Stimulated activated CD8-positive, alpha-beta memory T cell treated with anti-CD3 and anti-CD28 coated beads, Interleukin-12 subunit alpha, Interleukin-12 subunit beta, amount 100 ng/mL, for 1 hour (primary cell): ENCODE measurements at places on chromosomes 7 and 10.

DNA sequence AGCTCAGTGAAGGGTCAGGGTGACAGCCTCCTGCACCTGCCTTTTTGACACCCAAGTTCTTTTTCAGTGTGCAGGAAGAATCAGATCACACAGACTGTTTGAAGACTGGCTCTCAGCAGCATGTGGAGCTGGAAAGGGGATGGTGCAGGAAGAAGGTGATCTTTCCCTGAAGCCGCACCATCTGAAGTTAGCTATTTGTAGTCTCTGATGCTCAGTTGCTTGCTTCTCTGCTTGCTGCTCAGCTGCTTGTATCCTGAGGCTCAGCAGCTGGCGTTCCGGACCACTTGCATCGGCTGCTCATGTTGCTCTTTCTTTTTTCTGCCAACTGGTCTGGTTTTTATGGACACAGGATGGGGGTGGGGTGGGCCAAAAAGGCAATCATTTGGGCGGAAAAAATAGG is 15.8 kb upstream of the DNMBP start:
- no peak for DNase-seq

- no peak for DNase-seq
These were observed 770 bp downstream of the PLXNA4 start for GRCh38 chr7:132575419-132575981.

- no peak for DNase-seq
These were observed 479 bp downstream of the PNPLA8 start for GRCh38 chr7:108525327-108525984.

DNA sequence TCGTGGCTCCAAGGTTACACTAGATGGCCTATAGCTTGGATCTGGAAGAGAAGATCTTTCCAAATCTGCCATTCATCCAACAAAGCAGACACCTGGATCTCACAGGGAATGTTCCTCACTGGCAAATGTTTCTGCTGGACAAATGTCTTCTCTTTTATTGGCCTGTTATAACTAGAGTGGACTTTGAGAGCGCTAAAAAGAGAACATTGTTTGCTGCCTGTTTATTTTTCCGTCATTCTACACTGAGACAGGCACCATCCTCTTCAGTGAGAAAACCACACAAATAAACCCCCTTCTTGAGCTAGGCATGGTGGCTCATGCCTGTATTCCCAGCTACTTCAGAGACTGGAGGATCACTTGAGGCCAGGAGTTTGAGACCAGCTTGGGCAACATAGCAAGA is 206.9 kb downstream of the CREB5 start:
- no peak for DNase-seq

DNA sequence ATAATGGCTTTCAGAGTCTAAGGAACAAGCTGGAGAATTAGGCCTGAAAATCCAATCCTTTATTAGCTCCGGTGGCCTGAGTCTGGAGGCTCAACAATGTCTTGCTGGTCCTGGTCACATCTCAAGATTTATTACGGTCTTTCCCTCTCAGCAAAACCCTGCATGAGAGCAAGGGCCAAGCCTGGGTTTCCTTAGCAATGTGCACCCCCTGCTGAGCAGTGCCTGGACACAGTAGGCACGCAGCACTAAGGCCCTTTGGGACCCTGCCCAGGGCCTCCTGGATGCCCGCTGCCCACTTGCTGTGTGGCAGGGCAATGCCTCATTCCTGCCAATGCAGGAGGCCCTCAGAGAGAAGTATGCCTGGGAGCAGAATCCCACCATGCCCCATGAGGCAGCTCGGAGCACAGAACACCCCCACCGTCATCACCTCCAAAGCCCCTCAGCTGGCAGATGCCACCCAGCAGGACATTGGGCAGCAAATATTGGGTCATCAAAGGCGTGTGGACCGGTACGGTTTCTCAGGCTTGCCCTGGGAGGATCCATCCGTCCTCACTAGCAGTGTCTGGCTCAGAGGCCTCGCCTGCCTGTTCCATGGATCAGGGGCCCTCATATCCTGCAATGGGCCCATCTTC is 156.4 kb downstream of the OAT start:
- no peak for DNase-seq

- DNase-seq, result no peak
These were observed 339.2 kb downstream of the ZNF716 start for GRCh38 chr7:57789130-57789529.

DNA sequence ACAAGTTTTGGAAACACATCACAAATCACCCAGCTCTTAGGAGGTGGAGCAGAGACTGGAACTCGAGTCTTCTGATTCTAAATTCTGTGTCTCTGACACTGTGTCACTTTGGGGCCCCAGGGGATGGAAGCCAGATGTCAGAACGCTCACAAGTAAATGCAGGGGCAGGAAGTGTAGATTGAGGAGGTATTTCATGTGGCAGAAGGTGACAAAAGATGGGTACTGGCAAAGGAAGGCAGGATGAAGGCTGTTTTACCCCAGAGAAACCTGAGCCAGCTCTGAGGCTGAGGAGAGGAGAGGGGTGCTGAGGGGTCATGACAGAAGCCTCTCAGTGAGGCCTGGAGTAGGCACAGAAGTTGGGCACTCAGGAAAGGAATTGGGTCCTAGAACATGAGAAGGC is 6.0 kb upstream of the PURB start:
- DNase-seq, result no peak
